CD14-positive monocyte (primary cell): ENCODE measurements at places on chromosomes 5 and 9. TPM values are rescaled to one million over a fixed set of nuclear protein-coding genes. Genes with fewer than 3 reads are reported as not detected.

DNA sequence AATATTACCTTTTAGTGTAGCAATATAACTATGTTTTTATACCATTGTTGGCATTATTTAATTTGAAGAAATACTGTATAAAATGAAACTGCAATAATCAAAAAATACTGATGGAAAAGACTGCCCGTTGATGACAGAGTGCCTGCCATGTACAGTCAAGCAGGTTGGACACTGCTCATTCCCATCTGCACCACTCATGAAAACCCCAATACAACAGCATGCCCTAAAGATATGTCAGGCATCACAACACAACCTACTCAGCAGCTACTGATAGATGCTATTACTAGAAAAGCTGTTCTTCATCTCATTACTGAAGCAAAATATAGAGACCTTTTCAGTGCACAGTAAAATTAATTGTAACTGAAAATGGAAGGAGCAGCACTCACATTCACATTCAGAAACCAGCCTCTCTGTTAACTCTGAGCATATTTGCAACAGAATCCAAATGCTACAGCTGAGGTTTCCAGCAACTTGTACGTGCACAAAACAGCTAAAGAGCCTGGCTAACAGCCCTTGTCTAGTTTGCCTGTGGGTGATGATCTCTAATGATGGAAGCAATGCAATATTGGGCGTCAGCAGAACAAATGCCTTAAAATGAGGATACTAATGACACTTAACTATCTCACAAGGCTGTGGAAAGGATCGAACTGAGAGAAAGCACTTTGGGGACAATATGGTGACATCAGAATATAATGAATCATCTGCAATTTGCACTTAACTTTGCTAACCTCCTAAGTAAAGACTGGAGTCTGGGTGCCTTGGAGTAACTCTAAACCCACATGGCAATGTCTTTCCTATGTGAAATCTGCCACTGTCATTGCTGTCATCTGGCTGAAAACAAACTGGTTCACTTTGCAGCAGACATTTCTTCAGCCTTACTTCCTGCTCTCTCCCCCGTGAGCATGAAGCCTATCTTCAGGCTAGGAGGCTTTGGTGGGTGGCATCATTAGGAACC lies 195.3 kb upstream of the RASEF start:
- DNase-seq = no peak

The S100Z gene
- polyA plus RNA-seq = 31.3 and 39.3 TPM in 2 replicates

The TLN1 gene
- polyA plus RNA-seq = 251 and 272 TPM in 2 replicates

- DNase-seq = no peak
Observed at GRCh38 chr5:157903117-157903450, 44.1 kb upstream of the CLINT1 start.

DNA sequence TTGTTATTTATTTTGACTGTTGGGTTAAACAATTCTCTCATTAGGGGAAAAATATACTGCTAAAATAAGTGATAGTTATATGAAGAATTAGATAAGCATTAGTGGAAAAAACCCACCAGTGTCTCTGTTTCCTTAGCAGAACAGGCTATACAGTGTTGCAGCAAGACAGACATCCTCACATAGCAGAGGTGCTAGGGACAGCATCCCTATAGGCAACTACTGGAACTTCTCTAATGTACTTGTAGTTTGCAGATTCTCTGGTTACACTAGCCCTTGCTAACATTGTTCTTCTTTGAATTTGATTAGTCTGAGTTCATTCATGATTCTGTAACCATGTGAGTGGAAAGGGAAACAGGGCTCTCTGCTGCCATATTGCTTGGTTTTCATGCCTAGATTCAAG lies 661.8 kb upstream of the RGMB start:
- no peak for DNase-seq

- DNase-seq = no peak
Observed at GRCh38 chr5:136749016-136749415, 383.7 kb upstream of the TRPC7 start.
